Activated T-cell treated with anti-CD3 and anti-CD28 coated beads, Interleukin-2, amount 50 U/mL, for 4 hours (primary cell): ENCODE measurements at places on chromosomes 7 and 10.

GRCh38 chr10:131810805-131811629, 89.8 kb upstream of the PPP2R2D start:
- DNase-seq = no peak

GRCh38 chr10:89973326-89973725, 271.9 kb downstream of the KIF20B start:
- DNase-seq = no peak

DNA sequence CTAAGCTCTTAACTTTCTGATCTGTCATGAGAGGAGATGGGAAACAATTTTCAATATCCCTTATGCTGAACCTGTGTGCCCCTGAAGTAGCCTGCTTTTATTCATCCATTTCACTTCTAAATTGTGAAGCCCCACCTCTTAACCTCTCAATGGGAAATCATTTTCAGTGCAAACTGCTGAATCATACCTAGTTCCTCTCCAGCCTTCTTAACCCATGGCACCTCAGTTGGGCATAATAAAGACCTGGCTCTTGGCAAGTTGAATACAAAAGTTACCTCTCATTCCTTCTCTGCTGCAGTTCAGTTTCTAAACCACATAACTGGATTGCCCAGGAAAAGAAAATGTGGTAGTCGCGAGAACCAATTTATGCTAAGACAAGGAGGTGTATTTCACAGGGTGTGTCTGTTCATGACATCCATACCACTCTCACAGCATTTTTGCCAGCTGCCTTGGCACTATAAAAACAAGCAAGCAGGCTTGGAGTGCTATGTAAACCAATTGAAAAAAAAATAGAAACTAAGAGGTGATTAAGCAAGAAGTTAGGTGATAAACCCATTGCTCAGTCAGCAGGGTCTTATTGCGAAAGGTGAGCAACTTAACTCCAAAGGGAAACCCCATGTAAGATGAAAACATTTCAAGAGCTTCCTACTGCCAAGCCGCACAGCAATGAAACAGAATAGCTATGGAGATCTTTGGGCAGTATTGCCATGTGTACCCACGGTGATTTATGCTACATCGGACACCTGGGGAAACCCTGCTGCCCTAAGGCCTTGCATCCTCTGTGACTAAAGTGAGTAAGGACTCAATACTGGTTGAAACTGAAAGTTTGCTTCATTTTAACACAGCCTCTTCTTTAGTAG, 57.0 kb upstream of the DKK1 start:
- no peak for DNase-seq

GRCh38 chr10:132332433-132332754, 401 bp downstream of the LRRC27 start:
- DNase-seq = no peak

DNA sequence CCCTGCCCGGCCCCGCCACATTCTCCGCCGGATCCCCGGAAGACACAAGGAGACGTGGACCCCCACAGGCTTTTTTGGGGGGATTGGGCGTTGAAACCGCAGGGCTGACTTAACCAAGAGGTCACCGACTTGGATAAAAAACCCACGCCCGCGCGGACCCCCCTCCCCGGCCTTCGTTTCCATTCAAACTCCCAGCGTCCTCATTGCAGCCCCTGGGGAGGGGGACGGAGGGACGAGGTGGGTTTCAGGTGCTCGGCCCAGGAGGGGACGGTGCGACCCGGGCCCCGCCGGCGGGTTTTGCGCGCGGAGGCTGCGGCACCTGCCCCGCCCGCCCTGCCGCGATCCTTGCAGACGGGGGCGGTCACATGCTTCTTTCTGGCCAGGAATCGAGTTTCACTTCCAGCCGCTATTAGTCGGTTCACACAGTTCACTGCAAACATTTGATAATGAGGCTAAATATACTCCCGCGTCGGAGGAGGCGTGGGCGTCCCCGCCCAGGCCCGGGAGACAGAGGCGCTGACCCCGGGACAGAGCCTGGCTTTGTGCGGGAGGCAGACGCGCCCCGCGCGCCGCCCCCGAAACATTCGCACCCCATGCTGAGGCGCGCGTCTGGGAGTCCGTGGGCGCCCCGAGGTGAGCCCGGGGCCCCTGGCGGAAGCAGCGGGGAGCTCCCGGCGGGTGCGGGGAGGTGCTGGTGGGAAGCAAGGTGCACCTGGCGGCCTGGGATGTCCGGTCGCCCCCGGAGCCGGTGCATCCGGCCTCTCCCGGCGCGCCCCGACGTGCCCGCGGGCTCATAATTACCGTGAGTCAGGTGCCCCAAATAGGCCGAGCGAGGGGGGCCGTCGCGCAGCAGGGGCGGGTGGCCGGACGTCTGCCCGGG, 2.7 kb upstream of the PDGFA start:
- DNase-seq = no peak

DNA sequence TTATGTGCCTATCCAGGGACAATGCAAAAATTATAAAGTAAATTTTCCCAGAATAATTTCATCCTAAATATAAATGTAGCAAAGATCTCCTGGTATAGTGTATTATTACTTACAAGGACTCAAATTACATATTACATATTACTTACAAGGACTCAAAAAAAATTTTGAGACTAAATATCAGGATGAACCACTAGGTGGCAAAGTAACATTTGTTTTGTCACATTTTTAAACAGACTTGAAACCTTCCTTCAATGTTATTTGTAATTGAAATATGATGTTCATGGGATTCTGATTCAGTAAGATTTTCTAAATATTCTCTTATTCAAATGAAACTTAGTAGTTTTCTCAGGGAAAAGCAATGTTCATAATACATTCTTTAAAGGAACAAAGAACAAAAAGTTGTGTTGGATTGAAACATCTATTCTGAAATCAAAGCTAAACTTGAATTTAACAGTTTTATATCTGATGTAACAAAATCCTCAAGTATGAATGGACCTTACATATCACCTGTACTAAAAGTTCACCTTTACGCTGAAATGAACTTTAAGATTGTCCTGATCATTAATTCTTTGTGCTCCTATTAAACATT, 74.3 kb upstream of the GNAI1 start:
- DNase-seq = no peak

GRCh38 chr10:109386101-109386500, 537.2 kb downstream of the XPNPEP1 start:
- DNase-seq = no peak

- DNase-seq = no peak
Measured at GRCh38 chr7:91519241-91520158, 255.3 kb downstream of the FZD1 start.

DNA sequence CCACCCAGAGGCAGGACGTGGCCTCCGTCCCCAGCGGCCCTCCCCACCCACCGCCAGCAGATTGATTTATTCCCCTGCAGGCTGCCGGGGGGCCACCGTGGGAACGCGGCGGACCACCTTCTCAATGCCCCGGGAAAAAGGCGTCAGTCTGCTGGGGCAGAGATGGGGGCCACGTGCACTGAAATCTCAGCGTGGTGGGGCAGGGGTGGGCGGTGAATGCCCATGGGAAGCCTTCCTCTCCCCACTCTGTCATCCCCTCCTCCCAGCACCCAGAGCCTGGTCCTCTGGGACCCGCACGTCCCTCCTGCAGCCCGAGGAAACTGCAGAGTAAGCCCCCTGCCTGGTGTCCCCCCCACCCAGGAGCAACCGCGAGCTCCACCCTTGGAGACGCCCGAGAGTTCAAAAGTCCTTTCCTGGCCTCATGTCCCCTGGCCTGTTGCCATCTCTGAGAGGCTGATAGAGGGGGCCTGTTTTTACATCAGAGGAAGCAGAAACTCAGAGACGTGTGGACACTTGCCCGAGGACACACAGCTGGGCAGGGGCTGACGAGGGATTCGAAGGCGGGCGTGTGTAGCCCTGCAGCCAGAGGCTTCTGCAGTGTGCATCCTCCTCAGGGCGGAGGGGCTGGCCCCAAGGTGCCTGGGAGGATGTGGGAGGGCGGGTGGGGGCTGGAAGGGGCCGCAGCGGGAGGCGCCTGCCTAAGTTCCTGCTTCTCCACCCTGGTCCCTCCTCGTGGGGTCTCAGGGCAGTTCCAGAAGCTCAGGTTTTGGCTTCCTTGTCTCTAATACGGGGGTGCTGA, 21.8 kb downstream of the UNCX start:
- no peak for DNase-seq

- DNase-seq = no peak
Measured at GRCh38 chr7:159107161-159107892, 37.3 kb downstream of the VIPR2 start.

- DNase-seq = no peak
Measured at GRCh38 chr10:110304394-110304779, 333 bp downstream of the SMNDC1 start.

DNA sequence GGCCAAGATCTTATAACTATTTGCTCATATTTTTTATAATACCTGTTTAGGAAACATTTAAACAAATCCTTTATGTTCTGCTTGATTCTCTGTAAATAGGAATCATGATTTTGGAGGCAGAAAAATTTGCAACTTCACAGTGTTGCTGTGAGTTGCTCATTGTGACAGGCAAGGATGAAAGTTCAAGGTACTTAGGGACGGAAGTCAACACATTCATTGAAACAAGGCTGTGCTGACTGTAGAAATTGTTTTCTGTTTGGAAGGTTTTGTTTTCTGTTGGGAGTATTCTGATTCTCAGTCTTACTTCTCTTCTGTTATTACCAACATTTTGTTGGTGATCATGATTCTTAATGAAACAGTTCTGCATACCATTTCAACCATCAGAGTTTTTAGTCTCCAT, 54.9 kb downstream of the FANK1 start:
- no peak for DNase-seq

DNA sequence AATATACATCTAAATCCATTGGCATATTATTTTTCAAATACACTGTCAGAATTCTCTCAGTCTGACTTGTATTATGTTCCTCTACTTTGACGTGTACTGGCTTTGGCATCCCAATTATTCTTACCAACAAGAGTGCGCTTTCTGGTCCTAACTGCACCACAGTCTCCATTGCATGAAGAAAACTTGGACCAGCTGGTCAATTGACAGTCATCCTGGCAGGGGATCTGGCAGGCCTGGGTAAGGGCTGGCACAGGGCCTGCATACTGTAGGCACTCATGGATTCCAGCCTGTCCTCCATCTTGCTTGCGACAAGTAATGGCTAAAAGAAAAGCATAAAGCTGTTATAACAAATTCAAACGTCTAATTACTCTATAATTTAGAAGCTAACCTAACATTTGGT, 384.9 kb downstream of the THSD7A start:
- DNase-seq = no peak

DNA sequence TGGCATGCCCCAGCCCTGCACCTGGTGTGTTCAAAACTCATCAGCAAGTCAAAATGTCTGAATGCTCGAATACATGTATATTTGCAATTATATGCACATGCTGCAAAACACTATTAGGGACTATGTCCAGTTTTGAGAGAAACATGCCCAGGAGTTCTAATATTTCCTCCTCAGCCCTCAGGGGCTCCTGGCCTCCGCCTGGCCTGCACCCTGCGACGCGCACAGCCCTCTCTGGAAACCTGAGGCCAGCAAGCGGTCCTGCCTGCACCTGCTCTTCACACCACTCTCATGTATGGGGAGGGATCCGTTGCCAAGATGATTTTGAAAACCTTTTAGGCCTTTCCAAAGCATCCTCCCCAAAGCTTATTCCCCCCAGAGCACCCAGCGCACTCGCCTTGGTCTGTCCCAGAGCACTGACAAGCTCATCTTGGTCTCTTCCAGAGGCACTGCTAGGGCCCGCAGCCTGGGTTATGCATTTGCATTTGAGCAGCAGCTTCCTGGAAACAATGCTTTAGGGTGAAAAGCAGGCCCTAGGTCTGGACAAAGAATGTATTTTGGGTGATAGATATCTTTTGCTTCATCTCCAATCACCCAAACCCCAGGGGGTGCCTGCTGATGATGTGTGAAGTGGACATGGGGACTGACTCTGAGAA, 22.6 kb upstream of the CNPY1 start:
- DNase-seq = no peak

DNA sequence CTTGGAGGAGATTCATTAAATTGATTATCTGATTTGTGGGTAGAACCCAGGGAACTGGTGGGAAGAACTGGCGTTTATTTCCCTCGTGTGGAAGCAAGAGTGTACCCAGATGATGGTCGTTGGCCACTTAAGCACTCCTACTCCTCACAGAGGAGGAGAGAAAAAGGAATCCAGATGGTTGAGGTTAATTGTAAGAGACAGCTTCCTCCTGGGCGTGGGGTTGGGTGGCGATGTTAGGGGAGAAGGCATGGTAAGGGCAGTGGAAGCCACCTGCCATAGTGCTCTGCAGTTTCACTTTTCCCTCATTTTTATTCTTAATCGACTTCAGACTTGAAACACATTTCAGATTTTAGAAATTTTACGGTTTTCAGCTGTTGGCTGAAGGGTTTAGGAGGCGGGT, 104.1 kb downstream of the DOCK1 start:
- no peak for DNase-seq

DNA sequence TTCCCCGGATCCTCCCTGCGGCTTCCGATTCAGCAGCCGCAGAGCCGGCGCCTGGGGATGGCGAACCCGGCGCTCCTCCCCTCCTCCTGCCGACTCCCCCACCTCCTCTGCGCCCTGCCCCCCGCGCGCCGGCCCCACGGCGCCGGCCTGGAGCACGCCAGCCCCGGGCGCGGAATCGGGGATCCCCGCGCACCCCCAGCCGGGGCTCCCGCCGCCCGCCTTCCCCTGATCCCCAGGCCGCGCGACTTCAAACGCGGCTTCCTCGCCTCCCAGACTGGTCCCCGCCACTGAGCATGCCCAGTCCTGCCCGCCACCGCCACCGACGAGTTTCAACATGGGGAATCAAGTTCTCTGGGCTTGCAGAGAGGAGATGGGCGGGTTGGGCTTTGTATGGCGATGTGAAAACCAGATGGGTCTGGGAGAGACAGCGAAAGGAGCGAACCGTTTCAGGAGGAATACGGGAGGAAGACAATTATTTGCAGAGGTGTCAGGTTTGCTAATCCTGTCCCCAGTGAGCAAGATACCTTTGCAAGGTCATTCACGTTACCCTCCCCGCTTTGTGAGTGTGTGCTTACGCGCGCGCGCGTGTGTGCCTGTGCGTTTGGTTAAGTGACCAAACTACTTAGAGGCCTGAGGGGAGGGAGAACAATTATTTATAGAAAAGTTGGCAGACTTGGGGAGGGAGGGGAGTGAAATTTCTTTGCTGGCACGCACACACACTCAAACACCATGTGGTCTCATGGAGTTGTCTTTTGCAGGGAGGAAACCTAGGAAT, at the start of gene PANK1:
Gene PANK1 (minus strand): TSS at position 276 of the 775 bp plus-strand sequence. CDS start 351 bp downstream, outside the sequence.
- DNase-seq = peak; percentile 53

- no peak for DNase-seq
Measured at GRCh38 chr7:79855172-79855571, 279.5 kb upstream of the GNAI1 start.
